HCEC 1CT (cell line): ENCODE measurements at places on chromosomes 2 and 18.
A peak's percentile ranks its signal among the peaks of the same experiment; 100 is the strongest.

GRCh38 chr2:9970200-9971044, 18.9 kb downstream of the GRHL1 start:
- DNase-seq = no peak

GRCh38 chr2:235059161-235059560, 107.3 kb downstream of the SH3BP4 start:
- DNase-seq = no peak

DNA sequence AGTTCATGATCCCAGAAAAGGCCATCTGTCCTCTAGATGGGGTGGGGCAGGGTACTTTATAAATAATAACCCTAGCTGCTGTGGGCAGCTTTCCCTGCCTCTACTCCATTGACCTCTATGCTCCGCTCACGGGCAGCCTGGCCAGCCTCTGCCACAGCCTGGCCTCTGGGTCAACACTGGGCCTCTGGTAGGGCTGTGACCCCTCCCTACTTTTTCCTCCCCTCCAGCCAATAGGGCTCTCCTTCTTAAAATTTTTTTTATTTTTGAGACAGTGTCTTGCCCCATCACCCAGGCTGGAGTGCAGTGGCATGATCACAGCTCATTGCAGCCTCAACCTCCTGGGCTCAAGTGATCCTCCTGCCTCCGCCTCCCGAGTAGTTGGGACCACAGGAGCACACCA, 4.1 kb upstream of the GAREM2 start:
- no peak for DNase-seq

- DNase-seq = no peak
Measured at GRCh38 chr18:62164855-62165487, 21.9 kb downstream of the PIGN start.

- peak; percentile 37 for DNase-seq
Measured at GRCh38 chr2:149490296-149490695, 97.3 kb downstream of the MMADHC start.

- DNase-seq = no peak
Measured at GRCh38 chr2:28647682-28648081, 103.9 kb upstream of the PPP1CB start.

DNA sequence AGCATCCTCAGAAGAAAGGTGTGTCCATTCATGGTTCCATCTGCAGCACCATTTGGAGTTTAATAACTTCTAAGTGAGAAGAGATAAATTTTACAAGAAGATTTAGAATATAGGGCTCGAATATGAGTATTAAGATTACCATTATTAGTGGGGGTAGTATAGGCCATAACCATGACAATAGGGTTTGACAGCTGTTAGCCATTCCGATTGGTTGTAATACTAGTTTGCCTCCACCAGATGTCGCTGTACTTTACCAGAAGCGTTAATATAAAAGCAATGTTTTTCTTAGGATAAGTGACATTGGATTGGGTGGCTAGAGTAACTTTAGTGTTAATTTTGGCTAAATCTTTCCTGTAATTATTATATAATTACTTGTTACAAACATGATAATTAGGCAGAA, 107.5 kb upstream of the SRD5A2 start:
- DNase-seq = no peak

GRCh38 chr18:6009756-6010155, 114.4 kb upstream of the TMEM200C start:
- no peak for DNase-seq

- DNase-seq = peak; percentile 83
Measured at GRCh38 chr2:166375736-166376487, at the start of gene SCN9A. Gene SCN9A (minus strand): TSS chr2:166375944. CDS start chr2:166311756, 64,188 bp downstream.

- DNase-seq = no peak
Measured at GRCh38 chr18:56460581-56460980, 177.8 kb downstream of the TXNL1 start.

DNA sequence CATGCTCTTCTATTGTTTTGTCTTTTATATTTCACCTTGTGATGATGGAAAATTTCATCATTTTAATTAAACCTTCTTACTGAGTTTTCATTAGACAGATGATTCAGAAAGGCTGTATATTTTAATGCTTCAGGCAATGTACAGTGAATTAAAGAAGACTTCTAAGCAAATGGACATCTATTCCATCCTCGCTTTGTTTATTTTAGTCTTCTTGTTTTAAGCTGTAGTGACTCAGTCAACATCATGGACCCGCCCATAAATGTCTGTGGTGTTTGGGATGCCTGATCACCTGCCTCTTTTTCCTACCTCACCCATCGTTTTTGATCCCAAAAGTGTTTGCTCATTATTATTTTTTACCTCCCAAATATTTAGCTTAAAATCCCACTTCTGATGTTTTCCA, 43.1 kb downstream of the KYNU start:
- no peak for DNase-seq

- no peak for DNase-seq
Measured at GRCh38 chr2:46489423-46490174, 10.2 kb downstream of the TMEM247 start.

DNA sequence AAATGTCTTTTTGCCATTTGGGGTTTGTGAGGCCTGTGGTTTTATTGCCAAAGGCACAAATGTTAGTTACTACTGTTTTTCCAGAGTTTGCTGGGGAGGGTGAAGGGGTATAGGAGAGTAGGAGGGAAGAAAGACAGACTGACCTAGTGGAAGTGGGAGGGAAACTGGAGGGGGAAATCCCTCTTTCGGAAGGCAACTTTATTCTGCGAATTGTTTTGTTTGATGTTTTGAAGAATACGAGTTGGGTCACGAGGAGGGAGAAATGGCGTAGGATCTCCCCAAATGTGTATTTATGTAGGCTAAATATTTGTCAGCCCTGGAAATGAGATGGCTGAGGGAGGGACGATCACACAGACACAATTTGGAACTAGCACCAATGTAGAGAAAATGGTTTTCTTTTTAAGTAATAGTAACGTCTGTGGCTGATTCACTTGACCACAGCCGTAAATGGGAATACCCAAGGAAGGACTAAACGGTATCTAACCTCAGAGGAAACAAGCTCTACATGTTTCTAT, 172.3 kb downstream of the ICOS start:
- no peak for DNase-seq

DNA sequence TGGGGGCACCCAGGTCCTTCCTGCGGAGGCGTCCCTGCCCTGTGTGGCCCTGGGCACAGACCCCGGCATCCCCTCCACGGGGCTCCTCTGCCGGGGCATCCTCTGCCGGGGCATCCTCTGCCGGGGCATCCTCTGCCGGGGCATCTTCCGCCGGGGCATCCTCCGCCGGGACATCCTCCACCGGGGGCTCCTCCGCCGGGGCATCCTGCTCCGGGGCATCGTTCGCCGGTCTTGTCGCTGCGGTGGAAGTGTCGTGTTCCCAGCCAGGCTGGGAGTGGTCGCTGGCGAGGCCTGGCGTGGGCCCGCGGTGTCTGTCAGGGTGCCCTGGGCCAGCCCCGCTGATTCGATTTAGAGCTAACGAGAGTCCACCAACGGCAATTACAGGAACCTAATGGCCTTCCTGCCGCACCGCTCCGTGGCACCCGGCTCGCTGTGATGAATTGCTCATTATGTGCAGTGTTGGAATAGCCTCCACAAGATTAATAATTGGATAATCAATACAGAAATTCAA, 115.1 kb downstream of the NFATC1 start:
- DNase-seq = no peak

- peak; percentile 62 for DNase-seq
Measured at GRCh38 chr2:101803128-101803527, 105.6 kb downstream of the MAP4K4 start.

DNA sequence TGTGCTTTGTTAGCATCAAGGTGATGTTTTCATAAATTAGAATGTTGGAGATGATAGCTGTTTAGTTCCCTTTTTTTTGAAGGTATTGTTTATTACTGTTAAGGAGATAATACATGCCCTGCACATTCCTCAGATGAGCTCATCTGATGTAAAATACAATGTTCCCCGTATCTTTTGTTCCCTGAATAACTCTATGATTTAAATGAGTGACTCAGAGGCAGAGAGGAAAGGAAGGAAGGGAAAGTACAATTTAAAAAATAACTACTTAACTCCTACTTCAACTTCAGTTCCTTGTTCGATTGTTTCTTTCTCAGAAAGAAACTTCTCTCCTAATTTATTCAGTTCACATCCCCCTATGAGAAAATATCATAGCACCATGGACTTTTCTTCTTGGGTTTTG, 208.7 kb downstream of the KCNE4 start:
- DNase-seq = no peak

DNA sequence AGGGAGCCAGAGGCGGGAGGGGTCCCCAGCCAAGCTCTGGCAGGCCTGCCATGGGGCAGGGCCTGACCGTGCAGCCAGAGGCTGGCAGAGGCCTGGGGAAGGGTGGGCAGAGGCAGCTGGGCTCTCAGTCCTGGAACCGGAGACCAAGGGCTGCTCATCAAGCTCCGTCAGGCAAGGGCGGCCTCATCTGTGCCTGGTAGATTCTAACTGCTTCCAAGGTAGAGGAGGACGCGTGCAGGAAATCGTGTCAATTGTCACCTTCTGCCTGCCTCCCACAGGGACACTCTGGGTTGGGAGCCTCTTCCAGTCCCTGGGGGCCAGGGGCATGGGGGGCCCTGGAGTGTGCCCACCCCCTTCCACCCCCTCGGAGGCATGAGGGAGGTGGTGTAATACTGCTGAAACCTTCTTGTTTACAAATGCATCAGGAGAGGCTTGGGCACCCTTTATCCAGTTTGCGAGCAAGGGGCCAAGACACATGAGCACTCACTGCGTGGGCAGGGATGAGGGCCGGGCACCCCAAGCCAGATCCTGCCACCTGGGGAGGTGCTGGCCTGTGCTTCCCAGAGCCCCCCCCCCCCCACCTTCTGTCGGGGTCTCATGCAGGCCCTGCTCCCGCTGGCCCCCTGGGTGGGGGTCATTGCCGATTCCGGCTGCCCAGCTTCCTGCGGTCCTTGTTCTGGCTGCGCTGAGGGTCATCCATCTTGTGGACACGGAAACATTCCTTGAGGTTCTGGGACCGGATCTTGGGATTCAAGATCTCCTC, 9.0 kb downstream of the SNORC start:
- DNase-seq = no peak

DNA sequence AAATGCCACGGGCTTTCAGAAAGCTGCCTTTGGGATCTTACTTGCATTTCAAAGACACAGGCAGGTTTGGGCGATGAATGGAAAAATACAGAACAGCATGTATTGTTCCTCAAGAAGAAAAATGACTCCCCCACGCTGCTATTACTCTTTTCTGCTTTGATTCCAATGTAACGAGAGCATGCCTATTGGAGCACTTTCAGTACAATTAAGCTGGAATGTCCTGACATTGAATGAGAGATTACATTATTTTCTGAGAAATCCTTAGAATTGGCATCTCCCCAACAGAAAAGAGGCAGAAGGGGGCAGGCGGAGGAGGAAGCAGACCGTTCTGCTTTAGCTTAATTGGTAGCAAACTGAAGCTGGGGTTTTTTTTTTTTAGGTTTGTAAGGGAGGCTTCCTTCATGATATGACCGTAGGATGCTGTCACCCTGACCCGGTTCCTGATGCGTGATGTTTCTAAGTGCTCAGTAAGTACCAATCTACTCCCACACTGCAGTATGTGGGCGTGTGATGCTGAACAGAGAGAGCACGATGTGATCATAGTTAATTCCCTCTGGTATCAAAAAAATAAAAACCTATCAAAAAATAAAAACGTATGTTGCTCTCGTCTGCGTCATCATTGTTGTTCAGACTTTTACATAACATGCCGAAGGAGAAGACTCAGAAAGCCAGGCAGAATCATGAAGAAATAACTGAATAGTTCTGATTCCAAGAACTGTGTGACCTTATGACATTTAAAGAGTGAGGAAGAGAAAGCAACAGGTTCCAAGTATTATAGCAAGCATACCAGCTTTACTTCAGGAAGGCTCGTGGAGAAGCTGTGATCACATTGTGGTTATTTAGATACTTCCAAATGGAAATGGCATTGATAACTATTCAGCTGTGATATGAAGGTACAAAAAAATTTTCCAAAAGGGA, 40.5 kb downstream of the LONRF2 start:
- DNase-seq = no peak

GRCh38 chr2:101759162-101759561, 61.7 kb downstream of the MAP4K4 start:
- peak; percentile 89 for DNase-seq

- no peak for DNase-seq
Measured at GRCh38 chr18:67964462-67964861, 447.9 kb upstream of the DSEL start.

DNA sequence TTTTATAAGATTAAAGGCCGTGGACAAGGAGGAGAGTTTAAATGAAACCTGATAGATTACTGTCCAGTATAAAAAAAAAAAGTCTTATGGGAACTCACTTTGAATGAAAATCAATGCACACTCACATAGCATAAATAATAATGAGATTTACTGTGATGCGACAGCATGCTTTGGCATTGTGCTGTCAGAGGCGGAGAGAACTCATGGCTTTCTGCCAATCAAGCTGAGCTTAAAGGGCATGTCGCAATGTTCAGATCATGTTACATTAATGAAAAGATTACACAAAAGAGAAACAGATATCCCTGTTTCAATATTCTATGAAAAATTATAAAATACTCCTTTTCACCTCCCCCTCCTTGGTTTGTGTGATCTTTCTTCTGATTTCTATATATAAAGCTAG, 310.8 kb downstream of the ERBB4 start:
- DNase-seq = peak; percentile 89

- DNase-seq = peak; percentile 74
Measured at GRCh38 chr2:70086278-70086837, 919 bp upstream of the PCBP1 start.

- DNase-seq = peak; percentile 11
Measured at GRCh38 chr18:70190529-70190928, 15.0 kb downstream of the RTTN start.

- DNase-seq = no peak
Measured at GRCh38 chr18:23596183-23596582, 9.9 kb upstream of the NPC1 start.

- peak; percentile 10 for DNase-seq
Measured at GRCh38 chr2:111900859-111901258, 2.5 kb downstream of the MERTK start.

- DNase-seq = no peak
Measured at GRCh38 chr2:208118918-208119317, 5.4 kb downstream of the CRYGD start.

DNA sequence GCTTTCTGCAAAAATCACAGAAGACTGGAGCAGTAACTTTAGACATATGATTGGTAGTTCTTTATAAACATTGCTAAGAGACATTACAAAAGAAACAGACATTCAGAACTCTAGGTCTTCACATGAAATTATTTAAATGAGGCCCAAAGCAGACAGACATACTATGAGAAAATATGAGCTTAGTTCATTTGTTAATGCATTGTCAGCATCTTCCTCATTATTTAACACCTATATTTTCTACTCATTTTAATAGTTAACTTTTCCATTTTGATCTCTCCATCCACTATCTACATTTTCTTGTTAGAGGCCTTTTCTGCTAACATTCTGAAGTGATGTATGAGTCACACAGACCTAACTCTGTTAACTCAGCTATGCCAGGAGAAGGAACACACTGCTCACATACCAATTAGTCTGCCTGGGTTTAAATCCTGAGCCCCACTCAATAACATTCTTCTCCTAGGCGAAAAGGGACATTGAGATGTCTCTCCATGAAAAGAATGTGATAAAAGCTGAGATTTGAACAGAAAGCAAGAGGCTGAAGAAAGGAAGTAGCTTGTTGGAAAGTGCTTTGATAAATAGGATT, 400.3 kb upstream of the PKDCC start:
- DNase-seq = no peak

- no peak for DNase-seq
Measured at GRCh38 chr2:159051661-159052060, 83.2 kb downstream of the TANC1 start.
